ENCODE measurements at places on chromosomes 2 and 18.

DNA sequence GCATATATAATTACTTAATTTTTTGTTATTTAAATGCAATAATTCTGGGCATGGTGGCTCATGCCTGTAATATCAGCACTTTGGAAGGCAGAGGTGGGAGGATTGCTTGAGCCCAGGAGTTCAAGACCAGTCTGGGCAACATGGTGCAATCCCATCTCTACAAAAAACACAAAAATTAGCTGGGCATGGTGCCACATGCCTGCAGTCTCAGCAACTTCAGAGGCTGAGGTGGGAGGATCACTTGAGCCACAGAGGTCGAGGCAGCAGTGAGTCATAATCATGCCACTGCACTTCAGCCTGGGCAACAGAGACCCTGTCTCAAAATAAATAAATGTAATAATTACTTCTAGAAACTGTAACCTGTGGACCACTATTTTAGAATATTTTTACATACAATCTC lies 21.5 kb upstream of the TMEM87B start:
- DNase-seq, result no peak

DNA sequence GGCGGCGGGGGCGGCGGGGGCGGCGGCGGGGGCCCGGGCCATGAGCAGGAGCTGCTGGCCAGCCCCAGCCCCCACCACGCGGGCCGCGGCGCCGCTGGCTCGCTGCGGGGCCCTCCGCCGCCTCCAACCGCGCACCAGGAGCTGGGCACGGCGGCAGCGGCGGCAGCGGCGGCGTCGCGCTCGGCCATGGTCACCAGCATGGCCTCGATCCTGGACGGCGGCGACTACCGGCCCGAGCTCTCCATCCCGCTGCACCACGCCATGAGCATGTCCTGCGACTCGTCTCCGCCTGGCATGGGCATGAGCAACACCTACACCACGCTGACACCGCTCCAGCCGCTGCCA lies 644 bp downstream of the ONECUT2 start:
- DNase-seq, result no peak

DNA sequence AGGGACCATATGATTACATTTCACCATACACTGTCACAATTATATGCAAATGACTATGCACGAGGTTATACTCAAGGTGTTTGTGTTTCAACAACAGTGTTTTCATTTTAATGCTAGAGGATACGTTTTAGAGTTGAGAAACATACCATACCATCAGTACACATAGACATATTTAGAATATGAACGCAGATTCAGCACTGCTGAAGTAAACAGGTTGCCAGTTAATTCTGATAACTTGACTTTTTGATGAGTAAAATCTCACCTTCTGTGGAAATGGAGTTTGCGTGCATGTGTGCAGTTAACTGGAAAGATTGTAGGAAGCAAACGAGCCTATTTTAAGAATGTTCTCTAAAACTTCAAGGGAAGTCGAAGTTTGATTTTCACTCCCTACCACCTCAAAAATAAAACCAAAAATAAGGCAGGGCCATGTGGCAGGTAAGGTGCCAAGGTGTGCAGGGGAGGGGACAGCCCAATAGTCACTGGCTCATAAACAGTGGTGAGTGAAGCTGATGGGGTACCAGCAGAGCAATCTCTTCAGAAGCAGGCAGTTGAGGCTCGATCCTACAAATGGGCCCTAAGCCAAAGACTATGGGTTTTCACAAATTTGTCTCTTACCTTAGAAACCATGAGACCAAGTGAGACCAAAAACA lies 213.1 kb downstream of the IKZF2 start:
- no peak for DNase-seq

GRCh38 chr2:107436281-107436680 lies 390.4 kb upstream of the RGPD4 start:
- no peak for DNase-seq

DNA sequence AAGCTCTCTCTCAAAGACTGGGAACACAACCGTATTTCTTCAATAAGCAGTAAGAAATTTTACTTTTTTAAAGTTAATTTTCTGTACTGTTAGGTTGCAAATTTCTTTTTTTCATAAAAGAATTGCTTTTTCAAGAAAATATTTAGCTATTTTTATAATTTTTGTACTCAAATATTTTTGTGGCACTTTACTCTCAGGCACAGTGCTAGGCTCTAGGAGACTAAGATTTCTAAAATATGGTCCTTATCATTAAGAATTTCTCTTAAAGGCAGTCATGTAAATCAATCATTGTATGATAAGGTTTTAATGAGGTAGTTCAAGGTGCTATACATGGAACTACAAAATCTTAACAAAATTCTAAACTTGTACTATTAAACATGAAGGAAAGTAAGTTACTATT lies 61.4 kb downstream of the MTX2 start:
- DNase-seq, result no peak

- DNase-seq, result no peak
Observed at GRCh38 chr2:8966123-8966908, 37.2 kb downstream of the MBOAT2 start.

GRCh38 chr18:69689121-69689759 lies 258.4 kb downstream of the CD226 start:
- no peak for DNase-seq

GRCh38 chr2:201558665-201559064 lies 84.6 kb downstream of the TMEM237 start:
- DNase-seq, result no peak

- DNase-seq, result no peak
Observed at GRCh38 chr2:207239754-207240494, 74.2 kb upstream of the KLF7 start.

DNA sequence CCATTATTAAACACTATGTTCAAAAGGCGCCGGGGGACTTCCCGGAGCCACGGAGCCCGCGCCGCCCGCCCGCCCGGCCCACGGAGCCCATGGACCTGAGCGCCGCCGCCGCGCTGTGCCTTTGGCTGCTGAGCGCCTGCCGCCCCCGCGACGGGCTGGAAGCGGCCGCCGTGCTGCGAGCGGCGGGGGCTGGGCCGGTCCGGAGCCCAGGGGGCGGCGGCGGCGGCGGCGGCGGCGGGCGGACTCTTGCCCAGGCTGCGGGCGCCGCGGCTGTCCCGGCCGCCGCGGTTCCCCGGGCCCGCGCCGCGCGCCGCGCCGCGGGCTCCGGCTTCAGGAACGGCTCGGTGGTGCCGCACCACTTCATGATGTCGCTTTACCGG lies 197 bp downstream of the GDF7 start:
- DNase-seq, result no peak

DNA sequence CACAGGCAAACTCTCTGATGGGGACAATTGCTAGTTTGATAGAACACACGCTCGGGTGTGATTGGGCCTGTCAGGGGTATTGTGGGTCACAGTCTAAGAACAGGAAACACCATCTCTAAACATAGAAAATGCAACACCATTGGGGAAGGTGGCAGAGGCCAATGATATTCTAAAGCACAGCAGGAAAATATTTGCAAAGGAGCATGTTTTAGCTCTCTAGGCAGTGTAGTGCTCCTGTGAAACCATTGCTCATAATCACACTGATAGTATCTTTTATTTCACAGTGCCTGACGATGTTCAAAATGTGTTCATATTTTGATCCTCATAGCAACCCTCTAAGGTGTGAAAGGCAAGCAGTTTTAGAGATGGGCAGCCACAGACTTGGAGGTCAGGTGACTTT lies 224.2 kb downstream of the CD226 start:
- no peak for DNase-seq

- DNase-seq, result peak; percentile 35
Observed at GRCh38 chr18:31244771-31245394, 73.1 kb upstream of the DSG1 start.

DNA sequence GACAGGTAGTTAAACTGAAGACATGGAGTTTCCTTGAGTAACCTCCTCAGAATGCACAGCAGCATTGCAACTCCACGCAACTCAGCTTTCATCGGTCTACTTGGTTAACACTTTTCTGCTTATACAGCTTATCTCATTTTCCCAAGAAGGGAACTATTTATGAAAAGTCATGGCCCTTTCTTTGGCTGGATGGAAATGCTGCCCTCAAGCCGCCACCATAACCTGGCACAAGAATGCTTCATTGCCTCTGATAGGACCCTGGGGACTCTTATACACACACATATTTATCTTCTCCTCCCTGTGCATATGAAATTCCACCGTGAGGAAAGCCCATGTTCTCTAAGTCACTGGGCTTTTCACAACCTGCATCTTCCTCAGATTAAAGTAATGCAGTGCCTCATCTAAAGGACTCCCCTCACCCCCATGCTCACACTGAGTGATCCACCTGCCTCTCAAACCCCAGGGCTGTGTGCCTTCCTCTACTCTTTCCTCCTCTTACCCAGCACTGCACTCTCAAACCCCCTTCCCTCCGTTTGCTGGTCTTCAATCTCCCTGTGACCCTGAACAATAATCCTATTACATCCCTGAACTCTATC lies 192.0 kb upstream of the HNRNPA3 start:
- no peak for DNase-seq

GRCh38 chr2:241977557-241978300 lies 108.2 kb downstream of the RTP5 start:
- DNase-seq, result no peak

DNA sequence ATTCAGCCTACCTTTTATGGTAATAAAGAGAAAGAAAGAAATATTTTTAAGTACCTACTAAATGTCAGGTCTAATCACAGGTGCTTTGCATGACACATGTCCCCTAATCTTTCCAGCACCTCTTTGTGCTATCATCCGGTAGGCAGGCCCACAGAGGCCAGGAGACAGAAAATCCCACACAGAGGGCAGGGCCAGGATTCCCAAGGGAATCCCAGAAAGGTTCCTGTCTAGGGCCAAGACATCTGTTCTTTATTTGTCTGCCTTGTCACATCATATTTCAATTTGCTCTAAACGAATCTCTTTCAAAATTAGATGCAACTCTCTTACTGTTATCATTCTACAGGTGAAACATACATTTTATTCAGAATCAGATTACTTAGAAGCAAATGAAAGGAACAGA lies 676.1 kb upstream of the GYPC start:
- DNase-seq, result no peak

GRCh38 chr2:53635694-53636093 lies 131.9 kb upstream of the CHAC2 start:
- no peak for DNase-seq

DNA sequence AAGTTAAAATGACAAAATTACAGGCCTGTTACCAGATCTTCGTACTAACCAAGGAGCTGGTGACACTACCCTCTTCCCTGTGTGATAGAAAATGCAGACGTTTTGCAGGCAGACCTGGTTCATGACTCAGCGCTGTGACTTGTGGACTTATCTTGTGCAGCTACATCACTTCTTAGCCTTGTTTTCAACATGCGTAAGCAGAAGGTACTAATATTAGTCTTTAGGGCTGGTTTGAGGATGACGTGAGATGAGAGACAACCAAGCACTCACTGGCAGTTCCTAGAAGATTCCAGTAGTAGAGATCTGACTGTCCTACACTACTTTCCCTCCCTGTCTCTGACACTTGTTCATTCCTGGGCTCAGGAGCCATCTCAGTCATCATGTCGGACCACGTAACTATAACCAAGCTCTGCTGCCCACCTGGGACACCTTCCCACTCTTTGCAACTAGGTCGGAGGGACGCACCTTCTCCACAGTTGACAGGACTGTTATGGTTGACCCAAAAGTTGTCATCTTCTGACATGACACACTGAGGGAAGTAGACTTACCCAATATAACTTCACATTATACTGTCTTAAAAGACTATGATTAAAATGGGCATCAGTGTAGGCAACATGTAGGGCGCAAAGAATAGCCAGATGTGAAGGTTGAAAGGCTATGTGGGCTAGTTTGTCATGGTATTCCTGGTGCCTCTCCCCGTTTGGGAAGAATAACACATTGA lies 64.8 kb downstream of the TNFRSF11A start:
- DNase-seq, result peak; percentile 32

DNA sequence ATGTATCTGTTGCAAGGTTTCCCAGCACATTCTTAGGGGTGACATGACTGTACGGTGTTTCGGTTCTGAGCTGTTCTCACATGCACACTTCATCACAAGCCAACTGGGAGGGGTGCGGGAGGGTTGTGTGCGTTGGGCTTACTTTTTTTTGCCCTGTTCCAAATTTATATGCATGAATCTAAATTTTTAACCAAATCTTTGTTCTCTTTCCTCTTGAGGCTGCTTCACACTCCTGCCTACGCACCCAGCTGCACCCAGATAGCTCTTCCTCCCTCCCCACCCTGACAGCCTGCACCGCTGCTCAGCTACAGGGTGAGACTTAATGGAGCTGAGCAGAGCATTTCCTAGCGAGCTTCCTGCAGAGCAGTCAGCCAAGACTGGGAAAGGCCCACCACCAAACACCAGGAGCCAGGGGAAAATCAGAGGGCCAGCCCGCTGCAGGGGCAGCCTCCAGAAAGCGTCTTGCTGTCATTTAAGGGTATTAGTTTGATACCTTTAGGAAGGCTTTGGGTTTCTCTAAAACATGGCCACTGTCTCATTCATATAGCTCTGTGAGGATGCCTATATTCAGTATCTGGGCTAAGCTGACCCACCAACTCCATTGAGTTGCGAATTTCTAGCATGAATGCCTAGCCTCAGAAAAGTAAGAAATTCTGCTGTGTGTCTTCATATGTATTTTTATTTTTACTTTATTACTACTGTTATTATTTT lies 84.5 kb downstream of the POU3F3 start:
- no peak for DNase-seq

DNA sequence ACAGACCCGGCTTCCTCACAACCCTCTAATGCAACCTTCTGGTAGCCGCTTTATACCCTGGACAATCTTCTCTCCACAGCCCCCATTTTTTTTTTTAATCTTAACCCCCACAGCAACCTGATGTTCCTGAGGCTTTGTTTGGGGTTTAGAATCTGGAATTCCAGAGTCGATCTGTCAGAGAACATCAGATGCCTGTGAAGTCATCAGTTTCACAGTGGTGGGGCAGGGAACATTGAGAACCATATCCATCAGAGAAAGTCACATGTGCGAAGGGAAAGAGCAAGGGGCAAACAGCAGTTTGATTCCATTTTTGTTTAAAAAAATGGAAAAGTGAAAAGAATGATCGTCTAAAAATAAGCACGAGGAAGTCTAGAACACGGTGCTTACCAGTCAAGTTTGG lies 20.6 kb downstream of the NPAS2 start:
- no peak for DNase-seq

DNA sequence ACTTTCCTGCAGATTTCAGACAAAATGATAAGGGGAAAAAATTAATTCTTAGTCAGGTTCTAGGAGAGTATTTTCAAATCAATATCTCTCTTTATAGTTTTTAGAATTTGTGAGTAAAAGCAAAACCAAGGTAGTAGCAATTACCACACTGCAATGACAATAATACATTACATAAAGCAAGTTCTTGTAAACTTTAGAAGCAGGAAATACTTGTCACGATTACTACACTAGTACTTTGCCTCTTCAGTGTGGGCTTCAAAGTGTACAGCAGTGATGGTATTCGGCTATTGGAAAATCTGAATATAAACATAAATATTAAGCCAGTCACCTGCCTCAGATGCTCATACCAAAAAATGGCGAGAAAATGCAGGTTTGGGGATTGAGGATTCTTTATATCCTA lies 81.0 kb downstream of the ALPK2 start:
- DNase-seq, result no peak

- no peak for DNase-seq
Observed at GRCh38 chr2:172299741-172300140, 127.6 kb upstream of the ITGA6 start.

- DNase-seq, result no peak
Observed at GRCh38 chr2:184727813-184728212, 129.5 kb downstream of the ZNF804A start.
